Hematopoietic multipotent progenitor cell (in vitro differentiated cells): ENCODE measurements at places on chromosomes 7 and 10.

DNA sequence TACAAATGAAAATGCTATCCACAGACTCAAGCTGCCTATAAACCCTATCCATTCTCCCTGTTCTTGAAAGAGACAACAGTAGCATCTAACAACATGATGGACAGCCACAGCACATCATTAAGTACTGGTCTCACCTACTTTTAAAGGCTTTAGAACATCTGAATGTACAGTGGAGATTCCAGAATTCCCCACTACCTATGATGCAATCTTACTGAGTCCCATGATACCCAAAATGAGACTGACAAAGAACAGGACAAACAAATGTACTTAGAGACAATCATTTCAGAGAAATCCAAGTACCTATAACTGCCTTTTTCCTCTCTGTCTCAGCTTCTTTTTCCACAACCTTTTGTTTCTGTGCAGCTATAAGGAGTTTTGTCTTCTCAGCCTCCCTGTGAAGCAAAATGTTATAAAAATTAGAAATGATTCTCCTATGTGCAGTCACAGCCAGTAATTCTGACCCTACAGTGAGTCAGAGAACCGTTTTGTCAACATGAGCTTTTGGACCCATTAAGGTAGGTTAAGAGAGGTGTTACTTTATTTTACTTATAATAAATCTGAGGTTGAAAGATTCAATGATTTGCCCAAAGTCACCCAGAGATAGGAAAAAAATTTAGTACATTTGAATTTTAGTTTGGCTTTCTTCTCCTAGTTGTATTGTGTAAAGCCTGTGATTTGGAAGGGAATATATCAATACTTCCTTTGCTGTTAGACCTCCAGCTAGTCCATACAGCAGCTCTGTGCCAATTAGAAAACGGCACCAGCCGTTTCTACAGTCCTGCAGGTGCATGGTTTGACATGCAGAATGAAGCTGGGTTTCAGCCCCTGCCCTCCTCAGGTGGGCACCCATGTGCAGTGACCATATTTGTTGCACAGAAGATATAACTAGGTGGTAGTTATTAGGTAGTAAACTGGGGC lies 21.9 kb downstream of the ERLIN1 start:
- no peak for DNase-seq

DNA sequence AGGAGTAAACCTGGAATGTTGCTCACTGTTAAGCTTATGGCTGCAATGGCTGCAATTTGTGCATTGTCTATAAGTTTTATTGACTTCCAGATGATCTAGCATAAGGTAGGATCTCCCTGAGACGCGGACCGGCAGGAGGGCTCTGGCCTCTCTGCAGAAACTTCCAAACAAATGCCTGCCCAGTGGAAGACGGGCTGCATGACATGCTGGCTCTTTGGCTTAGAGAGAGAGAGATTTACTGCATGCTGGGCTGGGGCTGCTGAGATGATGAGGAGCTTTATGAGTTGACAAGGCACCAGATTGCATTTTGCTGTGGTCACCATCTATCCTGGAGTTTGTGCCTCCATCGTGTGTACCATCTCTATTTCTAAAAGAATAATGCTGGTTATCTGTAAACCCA lies 193.2 kb downstream of the GALNT17 start:
- no peak for DNase-seq

DNA sequence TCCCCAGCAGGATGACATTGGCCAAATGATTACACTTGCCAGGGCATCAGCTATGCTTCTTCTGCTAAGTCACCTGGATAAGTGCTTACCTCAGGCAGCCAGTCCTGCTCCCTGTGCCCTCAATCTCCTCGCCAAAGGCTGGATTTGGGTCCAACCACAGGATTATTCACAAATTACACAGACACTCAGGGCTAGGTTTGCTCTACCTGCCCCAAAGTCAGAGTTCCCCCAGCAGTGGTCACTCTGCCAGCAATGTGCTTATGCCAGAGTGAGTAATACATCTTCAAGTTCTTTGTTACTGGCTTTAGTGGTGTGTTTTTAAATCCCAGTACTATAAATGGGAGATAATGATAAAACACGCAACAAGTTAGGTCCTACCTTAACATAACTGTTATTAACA lies 189.7 kb upstream of the SEMA3D start:
- no peak for DNase-seq

DNA sequence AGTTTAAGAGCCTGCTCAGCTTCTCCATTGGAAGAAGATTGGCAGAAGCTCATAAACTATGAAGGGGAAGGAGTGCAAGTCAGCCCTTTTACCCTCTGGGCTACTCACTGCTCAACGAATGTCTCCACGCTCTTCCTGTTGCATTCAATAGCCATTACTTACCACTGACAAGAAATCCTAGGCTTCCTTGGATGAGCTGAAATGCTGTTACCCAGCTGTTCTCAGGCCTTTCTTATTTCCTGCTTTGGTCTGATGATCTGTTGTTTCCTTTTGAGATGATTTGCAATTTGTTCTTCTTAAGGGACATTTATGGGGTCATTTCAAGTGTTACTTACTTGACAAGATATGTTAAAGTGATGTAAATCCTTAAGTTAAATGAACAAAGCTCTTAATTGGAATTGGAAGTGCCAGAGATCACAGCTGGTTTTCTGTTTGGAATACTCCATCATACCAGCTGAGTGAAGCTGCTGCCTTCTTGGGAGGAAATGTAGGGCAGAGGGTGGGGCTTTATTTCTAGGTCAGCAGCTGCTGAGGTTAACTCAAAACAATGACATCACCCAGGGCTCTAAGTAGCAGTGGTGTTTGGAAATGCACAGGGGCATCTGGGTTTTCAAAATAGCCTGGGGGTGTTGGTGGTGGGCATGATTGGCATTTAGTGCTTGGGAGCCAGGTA lies 170.0 kb downstream of the PRKCQ start:
- peak; percentile 66 for DNase-seq

- DNase-seq: no peak
Measured at GRCh38 chr7:29078311-29079260, 67.8 kb downstream of the CPVL start.

GRCh38 chr10:12710594-12711349 lies 290.7 kb downstream of the CCDC3 start:
- DNase-seq: peak; percentile 69

GRCh38 chr7:97187067-97187466 lies 69.6 kb downstream of the SDHAF3 start:
- no peak for DNase-seq

- peak; percentile 70 for DNase-seq
Measured at GRCh38 chr10:119301397-119301796, 94.0 kb downstream of the GRK5 start.

DNA sequence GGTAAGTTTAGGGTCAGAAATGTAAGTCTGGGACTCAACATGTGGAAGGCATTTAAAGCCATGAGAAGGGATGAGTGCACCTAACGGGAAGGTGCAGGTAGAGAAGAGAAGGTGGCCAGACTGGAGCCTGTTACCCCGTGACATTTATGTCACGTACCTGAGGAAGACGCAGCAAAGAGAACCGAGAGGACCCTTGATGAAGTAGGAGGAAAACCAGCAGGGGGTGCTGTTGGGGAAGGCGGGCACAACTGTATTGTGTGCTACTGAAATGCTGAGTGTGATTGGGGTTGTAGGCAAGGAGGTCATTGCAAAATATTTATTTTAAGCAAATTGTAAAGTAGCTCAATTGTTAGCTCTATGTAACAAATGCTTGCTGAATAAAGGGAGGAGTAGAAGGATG lies 338.2 kb upstream of the PRKCQ start:
- peak; percentile 74 for DNase-seq

DNA sequence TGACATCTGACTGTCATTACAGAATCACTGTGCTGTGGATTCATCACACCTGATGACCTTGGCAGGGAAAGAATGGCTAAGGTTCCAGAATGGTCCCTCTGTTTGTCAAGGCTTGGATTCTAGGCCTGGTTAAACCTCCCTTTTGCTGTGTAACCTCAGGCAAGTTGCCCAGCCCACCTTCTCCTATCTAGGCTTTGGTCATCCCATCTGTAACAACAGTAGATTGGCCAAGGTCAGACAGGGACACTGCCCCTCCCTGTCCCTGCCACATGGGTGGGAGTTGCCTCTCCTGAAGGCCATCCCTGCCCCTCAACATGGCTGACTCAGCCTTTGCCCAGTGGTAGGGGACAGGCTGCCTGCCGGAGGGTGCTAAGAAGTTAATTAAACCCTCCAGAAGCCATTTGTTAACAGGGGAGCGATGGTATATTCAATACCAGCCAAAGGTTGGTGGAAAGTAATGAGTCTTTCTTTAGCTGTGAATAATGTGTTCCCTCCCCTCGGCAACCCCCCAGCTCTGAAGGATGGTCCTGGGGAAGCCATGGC lies 149.8 kb upstream of the PCBD1 start:
- no peak for DNase-seq

- DNase-seq: no peak
Measured at GRCh38 chr10:13803566-13804554, 217.1 kb downstream of the PRPF18 start.

GRCh38 chr7:94044806-94045205 lies 40.7 kb upstream of the BET1 start:
- DNase-seq: no peak

- no peak for DNase-seq
Measured at GRCh38 chr7:30630986-30631385, 36.3 kb downstream of the GARS1 start.

DNA sequence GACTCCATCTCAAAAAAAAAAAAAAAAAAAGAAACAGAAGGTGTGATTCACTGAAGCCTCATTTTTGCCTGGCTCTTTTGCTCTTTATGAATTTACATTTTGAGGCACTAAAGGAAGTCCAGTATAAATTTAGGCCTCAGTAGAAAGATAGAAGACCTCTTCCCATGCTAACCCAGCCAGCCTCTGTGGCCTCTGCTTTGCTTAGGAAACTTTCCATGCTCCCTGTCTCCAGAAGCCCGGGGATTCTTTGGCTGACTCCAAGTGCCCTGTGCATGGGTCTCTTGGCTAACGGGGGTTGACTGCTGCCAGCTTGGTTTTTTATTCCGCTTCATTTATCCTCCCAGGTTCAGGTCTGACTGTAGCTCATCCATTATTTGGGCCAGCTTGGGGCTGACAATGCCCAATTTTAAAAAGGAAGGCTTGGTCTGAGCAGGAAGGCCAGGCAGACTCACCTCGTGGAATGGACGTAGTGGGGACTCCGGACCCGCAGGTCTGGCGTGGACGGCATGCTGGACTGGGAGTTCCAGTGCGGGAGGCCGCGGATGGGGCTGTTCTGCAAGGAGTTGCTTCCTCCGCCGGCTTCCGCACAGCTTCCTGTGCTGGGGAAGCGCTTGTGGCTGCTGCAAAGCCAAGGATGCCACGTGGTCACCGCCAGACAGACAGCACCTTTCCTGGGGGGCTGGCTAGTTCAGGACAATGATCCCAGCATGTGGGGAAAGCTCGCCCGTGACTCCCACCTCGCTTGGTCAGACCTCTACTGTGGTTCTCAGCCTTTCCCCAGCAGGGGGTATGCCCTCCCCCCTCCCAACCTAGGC lies 72.3 kb downstream of the PRPF18 start:
- peak; percentile 3 for DNase-seq

- no peak for DNase-seq
Measured at GRCh38 chr7:78863281-78863680, 590.2 kb downstream of the MAGI2 start.

- peak; percentile 92 for DNase-seq
Measured at GRCh38 chr10:124916585-124917427, 25.1 kb upstream of the ZRANB1 start.

GRCh38 chr7:91089382-91089963 lies 174.8 kb upstream of the FZD1 start:
- no peak for DNase-seq

DNA sequence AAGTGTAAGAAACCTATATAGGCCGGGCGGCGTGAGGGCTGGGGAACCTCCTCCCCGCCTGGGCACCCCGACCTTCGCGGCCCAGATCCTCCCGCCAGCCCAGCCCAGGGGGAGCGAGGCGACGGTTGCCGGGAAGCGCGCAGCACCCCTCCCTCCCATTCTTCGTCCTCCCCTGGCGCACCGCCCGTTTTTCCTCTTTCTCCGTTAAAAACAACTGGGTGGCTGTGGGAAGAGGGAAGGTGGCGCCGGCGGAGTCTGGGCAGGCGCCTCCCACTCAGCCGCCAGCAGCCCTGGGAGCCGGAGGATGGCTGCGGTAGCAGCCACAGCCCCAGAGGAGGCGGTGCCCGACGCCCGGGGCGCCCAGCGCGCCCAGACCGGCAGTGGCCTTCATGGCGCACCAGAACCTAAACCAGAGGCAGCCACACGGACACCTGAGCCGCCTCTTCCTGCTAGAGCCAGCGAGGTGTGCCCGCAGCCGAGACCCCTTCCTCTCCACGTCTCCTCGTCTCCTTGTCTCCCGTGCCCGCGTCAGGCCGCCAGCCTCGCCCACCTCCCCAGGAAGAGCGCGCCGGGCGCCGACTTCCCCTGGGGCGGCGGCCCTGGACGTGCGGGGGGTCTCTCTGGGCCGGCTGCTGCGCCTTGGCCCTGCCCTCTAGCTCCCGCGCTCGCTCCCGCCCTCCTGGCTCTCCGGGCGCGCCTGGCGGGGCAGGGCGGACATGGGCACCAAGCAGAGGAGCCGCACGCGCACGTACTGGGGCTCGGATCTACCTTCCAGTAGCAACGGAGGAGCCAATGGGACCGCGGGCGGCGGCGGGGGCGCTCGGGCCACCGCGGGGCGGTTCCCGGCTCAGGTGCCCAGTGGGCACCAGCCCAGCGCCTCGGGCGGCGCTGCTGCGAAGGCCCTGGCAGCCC lies 32.8 kb upstream of the SFTPD start:
- no peak for DNase-seq

DNA sequence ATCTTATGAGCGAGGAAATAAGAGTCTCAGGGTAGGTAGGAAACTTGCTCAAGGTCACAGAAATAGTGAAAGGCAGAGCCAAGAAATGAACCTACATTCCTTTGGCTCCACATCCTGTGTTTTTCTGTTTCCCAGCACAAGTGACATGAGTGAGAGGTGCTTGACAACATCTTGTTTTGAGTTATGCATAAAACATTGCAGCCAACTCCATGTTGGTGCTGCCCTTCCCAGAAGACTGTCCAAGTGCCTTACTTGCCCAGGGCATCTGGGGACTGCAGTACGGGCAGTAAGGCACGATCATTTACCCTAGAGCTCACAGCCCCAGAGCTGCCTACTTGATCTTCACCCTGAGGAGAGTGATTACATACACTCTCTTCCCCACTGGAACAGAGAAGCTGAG lies 148.8 kb downstream of the NOC3L start:
- no peak for DNase-seq

DNA sequence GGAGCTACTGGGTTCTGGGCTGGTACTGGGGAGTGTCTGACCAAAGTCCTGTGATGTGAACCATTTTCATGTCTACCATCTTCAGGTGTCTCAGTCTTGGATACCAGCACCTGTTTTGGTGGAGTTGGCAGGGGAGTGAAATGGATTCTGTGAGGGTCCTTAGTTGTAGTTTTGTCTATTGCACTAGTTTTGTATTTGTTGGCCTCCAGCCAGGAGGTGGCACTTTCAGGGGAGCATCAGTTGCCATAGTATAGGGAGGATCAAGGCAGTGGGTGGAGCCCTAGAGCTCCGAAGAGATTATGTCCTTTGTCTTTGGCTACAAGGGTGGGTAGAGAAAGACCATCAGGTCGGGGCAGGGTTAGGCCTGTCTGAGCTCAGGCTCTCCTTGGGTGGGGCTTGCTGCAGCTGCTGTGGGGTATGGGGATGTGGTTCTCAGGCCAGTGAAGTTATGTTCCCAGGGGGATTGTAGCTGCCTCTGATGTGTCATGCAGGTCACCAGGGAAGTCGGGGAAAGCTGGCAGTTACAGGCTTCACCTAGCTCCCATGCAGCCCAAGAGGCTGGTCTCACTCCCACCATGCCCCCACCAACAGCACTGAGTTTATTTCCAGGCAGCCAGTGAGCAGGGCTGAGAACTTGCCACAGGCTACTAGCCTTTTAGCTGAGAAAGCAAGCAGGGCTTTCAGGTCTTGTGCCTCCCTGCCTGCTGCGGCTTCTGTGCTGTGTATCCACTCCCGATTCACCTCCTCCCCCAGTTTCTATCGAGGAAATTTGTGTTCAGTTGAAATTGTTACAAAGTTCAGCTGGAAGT lies 153.1 kb downstream of the ZNF365 start:
- no peak for DNase-seq
